ENCODE measurements at places on chromosomes 1 and 21.

DNA sequence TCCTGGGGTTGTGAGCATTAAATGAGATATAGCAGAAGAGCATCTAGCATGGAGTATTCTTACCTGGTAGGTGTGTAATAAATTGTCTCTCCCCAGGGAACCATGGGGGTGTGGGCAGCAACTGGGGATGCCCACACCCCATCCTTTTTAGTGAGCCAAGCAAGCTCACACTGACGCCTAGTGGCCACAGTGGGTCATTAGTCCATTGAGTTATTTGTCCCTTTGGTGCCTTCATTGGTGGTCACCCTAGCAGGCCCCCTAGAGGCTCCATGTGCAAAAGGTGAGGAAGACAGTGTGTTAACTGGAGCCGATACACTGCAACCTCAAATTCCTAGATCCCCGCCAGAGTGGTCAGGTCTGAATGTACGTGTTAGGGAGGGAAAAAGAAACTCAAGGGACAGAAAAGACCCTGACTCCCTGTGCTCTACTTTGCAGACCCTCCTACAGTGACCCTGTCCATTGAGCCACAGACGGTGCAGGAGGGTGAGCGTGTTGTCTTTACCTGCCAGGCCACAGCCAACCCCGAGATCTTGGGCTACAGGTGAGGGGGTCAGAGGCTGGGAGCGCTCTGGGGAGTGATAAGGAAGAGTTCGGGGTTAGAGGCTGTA, 93.3 kb upstream of the CD1D start:
- peak; percentile 26 for DNase-seq

DNA sequence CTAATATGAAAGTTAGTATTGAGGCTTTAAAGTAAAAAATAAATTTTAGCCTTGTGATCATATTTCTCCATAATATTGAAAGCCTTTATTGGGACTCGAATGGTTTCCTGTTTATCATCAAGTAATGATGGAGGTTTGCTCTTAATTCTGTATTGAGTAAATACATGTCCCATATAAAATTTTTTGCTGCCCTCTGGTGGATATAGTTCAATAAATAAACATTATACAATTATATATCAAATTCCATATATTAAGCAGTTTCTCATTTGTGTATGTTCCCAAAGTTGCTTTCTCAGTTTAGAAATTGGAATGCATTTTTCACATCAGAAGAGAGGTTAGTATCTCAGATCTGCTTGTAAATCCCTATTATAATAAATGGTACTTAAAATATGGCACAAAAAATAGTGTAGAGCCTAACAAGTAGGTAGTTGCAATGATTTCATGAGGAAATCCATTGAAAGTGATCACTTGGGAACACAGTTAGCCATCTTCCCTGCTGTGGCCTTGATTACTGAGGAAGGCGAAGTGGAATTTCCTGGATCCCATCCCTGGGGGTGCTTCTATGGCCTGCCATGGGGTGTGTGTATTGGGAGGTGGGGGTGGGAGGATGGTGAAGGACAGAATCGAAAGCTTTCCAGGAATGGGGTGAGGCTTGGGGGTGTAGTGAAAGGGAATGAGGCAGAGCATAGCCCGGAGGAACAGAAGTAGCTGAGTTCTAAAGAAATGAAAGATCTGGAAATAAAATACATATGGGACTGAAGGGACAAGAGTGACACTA, 84.1 kb upstream of the C21orf91 start:
- DNase-seq: no peak

- peak; percentile 42 for DNase-seq
These were observed 56.0 kb upstream of the POU3F1 start for GRCh38 chr1:38102636-38103035.

GRCh38 chr1:115296981-115297380, 41.1 kb downstream of the NGF start:
- DNase-seq: no peak

GRCh38 chr21:43956670-43957035, 55.5 kb upstream of the TRAPPC10 start:
- DNase-seq: no peak

GRCh38 chr1:212782422-212783154, 9.0 kb downstream of the NSL1 start:
- DNase-seq: peak; percentile 11

DNA sequence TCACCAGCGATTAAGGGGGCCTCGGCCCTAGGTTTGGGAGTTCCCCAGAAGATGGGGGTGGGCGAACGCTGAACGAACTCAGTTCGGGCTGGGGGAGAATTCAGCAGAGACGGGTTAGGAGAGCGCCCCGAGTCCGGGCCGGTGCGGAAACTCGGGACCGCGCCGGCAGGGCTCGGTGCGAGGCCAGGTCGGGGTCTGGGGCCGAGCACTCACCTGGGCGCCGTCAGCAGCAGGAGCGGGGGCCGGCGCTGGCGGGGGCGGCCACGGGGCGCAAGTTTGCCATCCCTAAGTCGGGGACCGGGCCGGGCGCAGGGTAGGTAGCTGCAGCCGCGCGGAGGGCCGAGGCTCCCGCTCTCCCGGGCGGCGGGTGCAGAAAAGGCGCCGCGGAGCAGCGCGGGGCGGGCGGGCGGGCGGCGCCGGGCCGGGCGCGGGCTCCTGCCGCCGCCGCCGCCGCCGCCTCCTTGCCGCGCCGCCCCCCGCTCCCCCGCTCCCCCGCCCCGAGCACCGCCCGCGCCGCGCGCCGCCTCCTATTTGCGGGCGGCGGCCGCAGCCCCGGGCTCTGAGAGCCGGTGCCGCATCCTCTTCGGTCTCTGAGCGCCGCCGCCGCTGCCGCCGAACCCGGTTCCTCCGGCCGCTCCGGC, 349 bp downstream of the ADGRB2 start:
- peak; percentile 27 for DNase-seq

DNA sequence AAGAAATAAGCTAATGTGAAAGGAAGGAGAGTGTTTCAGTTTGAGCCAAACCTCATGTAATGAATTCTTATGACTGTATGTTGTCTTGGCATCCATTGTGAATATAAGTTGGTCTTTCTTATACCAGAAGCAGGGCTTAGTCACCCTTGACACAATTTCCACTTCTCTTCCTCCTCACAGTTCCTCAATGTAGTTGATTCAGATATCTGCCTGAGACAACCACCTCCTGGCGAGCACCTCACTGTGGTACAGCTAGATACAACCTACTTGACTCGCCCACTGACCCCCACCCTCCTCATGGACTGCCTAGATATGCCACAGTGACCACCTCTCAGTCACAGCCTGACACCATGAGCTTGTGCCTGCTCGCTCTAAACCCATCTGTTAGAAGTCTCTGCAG, 45.6 kb downstream of the KYAT3 start:
- DNase-seq: no peak

- no peak for DNase-seq
These were observed 143.8 kb downstream of the DUSP10 start for GRCh38 chr1:221598122-221598521.

- no peak for DNase-seq
These were observed 12.3 kb downstream of the ERO1B start for GRCh38 chr1:236269439-236269838.

DNA sequence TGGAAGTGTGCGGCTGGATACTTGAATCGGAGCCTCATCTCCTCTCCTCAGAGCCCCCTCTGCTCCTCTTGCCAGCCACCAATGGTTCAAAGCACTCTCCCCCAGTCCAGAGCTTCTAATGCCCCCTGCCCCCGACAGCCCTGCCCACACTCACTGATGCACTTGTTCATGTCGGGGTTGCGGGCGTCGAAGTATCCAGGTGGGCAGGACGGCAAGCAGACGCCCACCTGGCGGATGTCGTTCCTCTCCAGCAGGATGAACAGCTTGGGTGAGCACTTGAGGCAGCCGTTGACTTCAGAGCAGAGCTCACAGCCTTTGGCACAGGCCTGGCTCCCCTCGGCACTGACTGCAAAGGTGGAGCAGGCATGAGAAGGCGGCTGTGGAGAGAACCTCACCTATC, 18.4 kb downstream of the RSPO1 start:
- DNase-seq: no peak
